Mammary epithelial cell (primary cell): ENCODE measurements at places on chromosomes 7 and 10. TPM values are rescaled to one million over a fixed set of nuclear protein-coding genes. Genes with fewer than 3 reads are reported as not detected.

SLC39A12 gene
- polyA plus RNA-seq: not detected

BCCIP gene
- polyA plus RNA-seq: 44.1 TPM

BAG3 gene
- 43.5 TPM for polyA plus RNA-seq

- DNase-seq: no peak
Measured at GRCh38 chr7:7399707-7400106, 136.0 kb downstream of the COL28A1 start.

DNA sequence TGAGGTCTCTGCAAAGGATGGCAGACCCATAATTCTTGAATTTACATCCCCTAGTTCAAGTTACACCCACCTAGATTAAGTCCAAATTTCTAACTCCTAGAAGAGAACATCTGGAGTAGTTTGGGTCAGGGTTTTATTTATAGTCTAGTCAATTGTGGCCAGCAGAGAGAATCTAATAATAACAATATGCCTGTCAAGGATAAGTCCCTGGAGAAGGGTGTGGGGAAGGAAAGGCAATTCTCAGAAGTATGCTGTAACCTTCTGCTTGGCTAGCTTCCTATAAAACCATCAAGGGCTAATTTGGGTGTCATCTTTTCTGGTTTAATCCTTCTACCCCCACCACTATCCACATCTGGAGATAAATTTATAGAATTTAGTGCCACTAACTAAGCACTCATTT, 52.8 kb upstream of the SEMA3E start:
- no peak for DNase-seq

- DNase-seq: peak; percentile 79
Measured at GRCh38 chr7:112510001-112510742, 29.4 kb downstream of the LSMEM1 start.

DNA sequence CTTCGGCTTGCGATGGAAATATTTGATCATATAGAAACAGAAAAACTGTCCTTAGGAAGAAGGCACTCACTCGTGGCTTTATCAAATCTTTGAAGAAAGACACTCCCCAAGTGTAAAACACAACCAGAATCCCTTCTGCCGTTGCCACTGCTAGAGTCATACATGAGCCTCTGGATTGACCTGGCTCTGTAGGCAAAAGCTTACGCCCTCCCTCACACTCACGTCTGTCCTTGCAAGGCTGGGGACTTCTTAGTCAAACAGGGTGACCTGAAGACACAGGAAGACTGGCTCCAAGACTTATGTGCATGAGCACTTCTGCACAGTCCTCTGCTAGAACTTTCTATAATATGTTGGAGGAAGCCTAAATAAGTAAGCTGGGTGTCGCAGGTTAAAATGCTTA, 135.4 kb upstream of the MDFIC start:
- DNase-seq: no peak
